Activated CD4-positive, alpha-beta T cell treated with anti-CD3 and anti-CD28 coated beads for 4 hours (primary cell): ENCODE measurements at places on chromosomes 7 and 10.
A peak's percentile ranks its signal among the peaks of the same experiment; 100 is the strongest.

DNA sequence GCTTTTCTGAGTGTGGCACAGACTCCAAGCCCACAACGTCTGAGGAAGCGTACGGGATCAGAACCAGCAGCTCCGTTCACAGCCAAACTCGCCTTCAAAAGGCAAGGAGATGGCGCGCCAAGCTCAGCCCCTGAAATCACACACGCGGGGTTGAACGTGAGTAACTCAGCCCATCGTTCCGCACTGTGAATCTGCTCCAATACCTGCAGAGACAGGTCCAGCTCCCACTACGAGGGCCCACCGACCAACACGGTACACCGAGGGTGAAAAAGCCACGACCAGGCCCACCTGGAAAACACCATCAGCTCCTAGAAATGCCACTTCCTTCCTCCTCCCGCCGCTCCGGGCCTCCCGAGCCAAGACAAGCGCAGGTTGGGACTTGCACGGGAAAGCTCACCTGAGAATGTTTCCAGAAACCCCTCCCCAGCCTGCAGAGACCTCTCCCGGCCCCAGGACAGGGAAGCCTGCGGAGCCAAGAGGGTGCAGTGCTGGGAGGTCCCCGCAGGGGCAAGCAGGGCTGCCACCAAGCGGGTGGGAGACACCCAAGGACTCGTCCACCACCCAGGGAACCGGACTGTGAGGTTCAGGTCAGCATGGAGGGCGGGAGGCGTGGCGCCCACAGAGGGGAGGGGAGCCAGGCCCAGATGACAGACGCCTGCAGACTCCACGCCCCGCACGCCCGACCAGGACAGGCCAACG, 93.9 kb upstream of the PDGFA start:
- DNase-seq: no peak

- no peak for DNase-seq
Measured at GRCh38 chr10:129711291-129711690, 244.2 kb downstream of the MGMT start.

- no peak for DNase-seq
Measured at GRCh38 chr7:28432105-28432504, 19.8 kb downstream of the CREB5 start.

DNA sequence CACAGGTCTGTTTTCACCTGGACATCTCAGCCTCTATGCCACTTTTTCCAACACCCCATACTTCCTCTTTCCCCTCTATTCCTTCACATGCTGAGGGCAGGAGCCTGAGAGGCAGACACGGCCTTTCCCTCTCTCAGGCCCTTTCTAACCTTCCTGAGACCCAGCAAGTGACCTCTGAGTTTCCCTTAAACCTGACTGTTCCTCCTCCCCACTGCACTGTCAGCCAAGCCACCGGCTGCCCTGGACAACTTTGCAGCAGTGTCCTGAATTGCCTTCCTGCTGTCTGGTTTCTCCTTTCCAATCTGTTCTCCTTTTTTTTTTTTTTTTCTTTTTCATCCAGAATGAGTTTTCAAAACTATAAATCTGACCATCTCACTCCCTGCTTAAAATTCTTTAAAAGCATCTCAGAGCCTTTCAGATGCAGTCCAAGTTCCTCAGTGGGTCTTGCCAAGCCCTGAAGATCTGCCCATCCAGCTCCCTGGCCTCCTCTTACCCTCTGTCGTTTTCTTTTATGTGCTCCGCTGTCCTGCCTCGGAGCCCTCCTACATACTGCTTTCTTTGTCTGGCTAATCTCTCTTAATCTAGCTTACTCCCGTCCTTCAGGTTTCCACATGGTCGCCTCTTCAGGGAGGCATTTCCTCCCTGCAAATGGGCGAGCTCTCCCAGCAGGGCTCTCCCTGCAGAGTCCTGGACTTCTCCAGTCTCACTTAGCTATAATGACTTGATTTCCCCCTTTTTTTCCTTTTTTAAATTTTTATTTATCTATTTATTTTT, 30.5 kb downstream of the SLC13A4 start:
- no peak for DNase-seq

GRCh38 chr7:41809940-41810576, 107.2 kb upstream of the INHBA start:
- DNase-seq: no peak

- no peak for DNase-seq
Measured at GRCh38 chr7:47741984-47742383, 160.1 kb upstream of the TNS3 start.

GRCh38 chr7:28904578-28905048, 53.5 kb downstream of the TRIL start:
- no peak for DNase-seq

DNA sequence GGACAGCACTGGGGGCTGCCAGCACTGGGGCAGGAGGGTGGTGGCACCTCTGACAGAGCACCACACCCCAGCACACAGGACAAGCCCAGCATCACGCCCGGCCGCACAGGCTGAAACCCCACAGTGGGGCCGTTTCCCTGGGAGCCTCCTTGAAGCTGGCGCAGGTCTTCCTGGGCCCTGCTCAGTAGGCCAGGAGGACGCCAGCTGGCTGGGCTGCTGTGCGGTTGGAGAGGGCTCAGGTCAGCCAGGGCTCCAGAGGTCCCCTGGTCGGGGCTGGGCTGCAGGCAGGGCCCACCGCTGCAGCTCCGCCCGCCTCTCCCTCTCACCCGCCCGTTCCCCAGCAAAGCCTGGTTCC, 137.3 kb downstream of the TCERG1L start:
- DNase-seq: no peak

GRCh38 chr10:102352066-102352715, 43.3 kb upstream of the NFKB2 start:
- peak; percentile 82 for DNase-seq
